HT1080 (cell line): ENCODE measurements at places on chromosomes 5 and 9. TPM values are rescaled to one million over a fixed set of nuclear protein-coding genes. Genes with fewer than 3 reads are reported as not detected.

Gene DPH7
- total RNA-seq = 44.7 and 50.7 TPM in 2 replicates

- DNase-seq = no peak
Observed at GRCh38 chr9:106324053-106324585, 538.8 kb upstream of the ZNF462 start.

DNA sequence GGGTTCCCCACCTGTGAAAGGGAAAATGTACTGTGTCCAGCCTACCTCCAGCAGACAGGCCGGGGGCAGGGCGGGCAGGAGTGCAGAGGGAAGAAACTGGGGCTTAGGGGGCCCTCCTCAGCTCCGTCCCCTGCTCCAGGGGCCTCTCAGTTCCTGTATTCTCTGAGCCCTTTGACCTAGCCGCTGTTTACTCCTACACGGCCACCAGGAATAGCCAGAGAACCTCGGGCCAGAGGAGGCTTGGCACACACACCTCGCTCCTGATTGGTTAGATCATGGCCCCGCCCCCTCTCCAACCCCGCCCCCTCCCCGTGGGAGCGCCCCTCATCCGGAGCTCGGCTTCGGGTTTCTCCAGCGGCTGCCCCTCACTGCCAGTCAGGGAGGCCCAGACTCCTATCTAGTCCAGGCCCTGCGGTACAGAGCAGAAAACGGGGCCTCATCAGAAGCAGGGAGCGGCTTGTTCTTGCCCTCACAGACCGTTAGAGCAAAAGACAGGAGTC is 2.2 kb downstream of the ST6GALNAC6 start:
- DNase-seq = no peak

DNA sequence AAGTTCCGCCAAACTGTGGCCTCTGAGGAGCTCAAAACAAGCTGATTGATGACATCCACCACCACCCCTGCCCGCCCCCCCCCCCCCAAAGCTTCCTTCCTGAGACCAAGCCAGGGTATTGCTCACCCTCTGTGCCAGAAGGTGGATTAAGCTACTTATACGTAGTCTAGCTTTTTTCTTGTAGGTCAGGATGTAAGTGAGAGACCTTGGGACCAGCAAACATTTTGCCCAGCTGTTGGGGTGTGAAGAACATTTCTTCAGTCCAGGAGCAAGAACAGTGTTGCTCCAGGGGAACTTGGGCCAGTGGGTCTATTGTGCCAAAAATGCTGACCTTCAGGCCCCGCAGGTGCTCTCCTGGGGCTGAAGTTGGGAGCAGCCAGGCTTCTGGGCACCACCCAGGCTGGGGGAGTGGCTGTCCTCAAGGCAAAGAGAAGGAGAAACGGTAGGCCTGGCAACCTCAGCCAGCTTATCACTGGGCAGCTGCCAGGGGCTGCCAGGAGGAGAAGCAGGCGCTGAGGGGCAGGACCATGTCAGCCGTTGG is 18.0 kb downstream of the NEURL1B start:
- no peak for DNase-seq

Gene ROR2
- total RNA-seq = 0.03 and 0.29 TPM in 2 replicates

Gene SPATA31E1
- total RNA-seq = not detected in 2 replicates

- no peak for DNase-seq
Observed at GRCh38 chr5:150271923-150272322, 17.6 kb downstream of the CAMK2A start.

DNA sequence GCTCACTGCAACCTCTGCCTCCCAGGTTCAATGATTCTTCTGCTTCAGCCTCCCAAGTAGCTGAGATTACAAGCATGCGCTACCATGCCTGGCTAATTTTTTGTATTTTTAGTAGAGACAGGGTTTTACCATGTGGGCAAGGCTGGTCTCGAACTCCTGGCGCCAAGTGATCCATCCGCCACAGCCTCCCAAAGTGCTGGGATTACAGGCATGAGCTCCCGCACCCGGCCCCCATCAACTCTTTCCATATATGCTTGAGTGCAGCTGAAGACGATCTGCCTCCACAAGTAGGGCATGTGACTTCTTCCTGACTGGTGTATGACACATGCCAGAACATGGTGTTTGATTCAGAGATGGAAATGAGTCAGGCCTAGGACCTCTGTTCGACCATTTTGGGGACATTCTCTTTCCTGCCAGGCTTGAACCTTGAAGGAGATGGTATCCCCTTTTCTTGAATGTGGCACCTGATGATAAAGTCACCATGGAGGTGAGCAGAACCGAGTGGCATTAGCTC is 7.5 kb upstream of the CNOT6 start:
- DNase-seq = peak; percentile 48

Gene DND1
- 1.8 and 2.8 TPM in 2 replicates for total RNA-seq

DNA sequence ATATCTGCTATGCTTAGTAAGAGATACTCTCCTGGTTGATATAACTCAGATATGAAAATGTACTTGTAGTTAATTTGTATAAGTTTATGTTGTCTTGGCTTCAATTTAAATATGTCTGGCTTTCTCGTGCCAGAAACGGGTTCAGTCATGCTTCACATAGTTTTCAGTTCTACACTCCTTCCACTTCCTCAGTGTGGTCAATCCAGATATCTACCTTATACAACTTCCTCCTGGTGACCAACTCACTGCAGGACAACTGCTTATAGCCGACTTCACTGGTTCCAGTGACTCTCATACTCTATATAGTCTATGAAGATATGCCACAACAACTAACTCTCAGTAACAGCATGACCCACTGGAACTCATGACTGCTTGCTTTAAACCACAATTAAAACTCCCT is 690.4 kb downstream of the SLCO4C1 start:
- DNase-seq = no peak
